H54 (cell line): ENCODE measurements at places on chromosomes 4 and X.

GRCh38 chr4:169334335-169334734 lies 63.6 kb upstream of the SH3RF1 start:
- no peak for DNase-seq

DNA sequence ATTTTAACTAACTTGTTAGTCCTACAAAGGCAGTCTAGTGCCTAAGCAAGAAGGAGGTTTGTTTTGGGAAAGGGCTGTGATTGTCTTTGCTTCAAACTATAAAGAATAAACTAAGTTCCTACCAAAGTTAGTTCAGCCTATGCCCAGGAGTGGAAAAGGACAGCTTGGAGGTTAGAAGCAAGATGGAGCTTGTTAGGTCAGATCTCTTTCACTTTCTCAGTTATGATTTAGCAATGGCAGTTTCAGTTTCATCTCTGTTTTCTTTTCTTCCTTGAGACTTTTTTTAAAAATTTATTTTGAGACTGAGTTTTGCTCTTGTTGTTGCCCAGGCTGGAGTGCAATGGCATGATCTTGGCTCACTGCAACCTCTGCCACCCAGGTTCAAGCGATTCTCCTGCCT lies 82.9 kb upstream of the NLGN4X start:
- no peak for DNase-seq

- no peak for DNase-seq
These were observed 65.4 kb downstream of the ANKRD17 start for GRCh38 chr4:73193155-73193554.

DNA sequence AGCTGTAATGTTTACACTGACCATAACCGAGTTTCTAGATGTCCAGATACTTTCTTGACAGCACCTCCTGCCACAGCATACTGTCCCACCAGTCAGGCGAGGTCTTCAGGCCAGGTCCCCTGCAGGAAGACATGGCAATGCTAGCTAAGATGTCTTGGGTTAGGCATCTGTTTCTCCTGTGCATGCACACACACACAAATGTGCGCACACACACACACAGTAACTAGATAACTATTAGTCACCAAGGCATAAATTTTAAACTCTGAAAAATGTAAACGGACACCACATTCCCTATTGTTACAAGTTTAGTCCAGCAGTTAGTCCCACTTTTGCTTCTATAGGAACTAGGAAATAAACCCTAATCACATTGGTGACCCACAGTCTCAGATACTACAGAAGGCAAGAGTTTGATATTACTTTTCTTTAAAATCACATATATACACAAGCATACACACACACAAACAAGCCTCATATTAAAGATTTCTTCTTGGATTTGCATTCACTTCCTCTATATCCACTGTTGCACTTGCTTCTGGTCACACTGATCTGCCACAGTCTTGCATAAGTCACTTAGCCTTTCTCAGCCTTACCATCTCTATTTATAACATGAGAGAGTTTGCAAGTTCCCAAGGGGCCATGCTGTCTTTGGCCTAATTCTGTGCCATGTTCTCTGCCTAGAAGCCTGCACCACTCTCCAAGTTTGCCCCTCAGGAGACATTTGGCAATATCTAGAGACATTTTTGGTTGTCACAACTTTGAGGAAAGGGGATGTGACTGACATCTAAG lies 32.2 kb downstream of the IL21 start:
- DNase-seq = no peak

- peak; percentile 61 for DNase-seq
These were observed 2.2 kb downstream of the TREX2 start for GRCh38 chrX:153443476-153444332.

- no peak for DNase-seq
These were observed 148.9 kb upstream of the JADE1 start for GRCh38 chr4:128660361-128661215.

GRCh38 chr4:40394236-40394635 lies 59.1 kb downstream of the CHRNA9 start:
- no peak for DNase-seq

DNA sequence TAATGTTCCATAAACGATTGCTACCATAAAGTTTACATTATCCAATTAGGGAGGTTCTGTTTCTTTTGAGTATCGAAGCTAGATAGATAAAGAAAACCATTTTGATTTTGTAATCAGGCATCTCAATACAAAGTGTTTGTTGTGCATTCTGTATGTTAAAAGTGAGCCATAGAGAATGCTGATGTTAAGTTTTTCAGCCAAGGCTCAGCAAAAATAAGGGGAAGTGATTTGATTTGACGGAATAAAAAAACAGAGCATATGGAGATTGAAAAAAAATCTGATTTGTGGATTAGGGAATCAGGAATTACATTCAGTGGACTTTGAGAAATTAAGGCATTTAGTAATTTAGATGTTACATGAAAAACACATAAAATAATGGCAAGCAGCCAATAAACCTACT lies 314.8 kb downstream of the PPP3CA start:
- no peak for DNase-seq

GRCh38 chr4:155978810-155979209 lies 25.1 kb upstream of the CTSO start:
- no peak for DNase-seq

DNA sequence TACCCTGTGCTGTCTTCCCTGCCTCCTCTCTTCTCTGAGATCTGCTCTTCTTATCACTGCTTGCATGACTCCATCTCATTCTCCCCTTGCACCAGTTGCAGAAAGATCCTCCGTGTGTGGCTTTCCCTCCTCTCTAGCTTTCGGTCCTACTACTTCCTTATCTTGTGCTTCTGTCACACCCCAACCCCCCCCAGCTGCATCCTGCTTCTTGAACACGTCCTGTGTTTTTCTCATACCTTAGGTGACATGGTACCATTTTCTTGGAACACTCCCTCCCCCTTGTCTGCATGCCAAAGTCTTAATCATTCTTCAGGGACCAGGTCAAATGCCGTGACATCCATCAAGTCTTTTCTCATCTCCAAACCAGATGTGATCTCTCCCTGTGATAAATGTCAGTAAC lies 46.4 kb downstream of the FHL1 start:
- no peak for DNase-seq

- DNase-seq = no peak
These were observed 66.5 kb downstream of the SHROOM4 start for GRCh38 chrX:50747471-50747900.

DNA sequence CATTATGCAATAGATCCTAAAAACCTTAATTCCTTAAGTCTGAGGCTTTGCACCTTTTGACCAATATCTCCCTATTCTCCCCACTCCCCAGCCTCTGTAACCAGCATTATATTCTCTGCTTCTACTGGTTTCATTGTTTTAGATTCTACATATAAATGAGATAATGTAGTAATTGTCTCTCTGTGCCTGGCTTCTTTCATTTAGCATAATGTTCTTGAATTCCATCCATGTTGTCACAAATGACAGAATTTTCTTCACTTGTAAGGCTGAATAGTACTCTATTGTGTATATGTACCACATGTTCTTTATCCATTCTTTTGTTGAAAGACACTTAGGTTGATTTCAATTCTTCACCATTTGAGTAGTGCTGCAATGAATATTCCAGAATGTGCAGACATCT lies 66.0 kb downstream of the MAGEC1 start:
- no peak for DNase-seq

DNA sequence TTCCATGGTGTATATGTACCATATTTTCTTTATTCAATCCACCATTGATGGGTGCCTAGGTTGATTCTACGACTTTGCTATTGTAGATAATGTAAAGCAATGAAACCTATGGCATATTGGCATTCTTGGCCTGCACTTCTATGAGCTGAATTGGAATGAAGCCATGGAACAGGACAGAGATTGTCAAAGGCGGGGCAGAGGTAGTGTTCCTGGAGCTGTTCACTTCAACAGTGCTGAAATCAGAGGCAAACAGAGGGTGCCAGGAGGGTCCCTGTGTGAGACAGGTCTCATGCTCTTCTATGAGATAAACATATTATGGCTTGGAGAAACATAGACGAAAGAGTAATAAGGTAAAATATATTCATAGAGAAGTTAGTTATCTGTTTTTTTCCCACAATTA lies 342.6 kb upstream of the VCX start:
- no peak for DNase-seq

DNA sequence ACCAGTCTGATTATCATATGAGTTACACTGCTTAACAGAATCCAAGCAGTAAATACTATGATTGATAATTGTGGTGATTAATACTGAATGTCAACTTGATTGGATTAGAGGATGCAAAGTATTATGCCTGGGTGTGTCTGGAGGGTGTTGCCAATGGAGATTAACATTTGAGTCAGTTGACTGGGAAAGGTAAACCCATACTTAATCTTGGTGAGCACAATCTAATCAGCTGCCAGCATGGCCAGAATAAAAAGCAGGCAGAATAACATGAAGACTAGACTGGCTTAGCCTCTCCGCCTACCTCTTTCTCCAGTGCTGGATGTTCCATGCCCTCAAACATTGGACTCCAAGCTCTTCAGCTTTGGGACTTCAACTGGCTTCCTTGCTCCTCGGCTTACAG lies 961.3 kb downstream of the ADGRL3 start:
- DNase-seq = no peak

GRCh38 chr4:153116291-153116680 lies 88.0 kb upstream of the TRIM2 start:
- DNase-seq = no peak

DNA sequence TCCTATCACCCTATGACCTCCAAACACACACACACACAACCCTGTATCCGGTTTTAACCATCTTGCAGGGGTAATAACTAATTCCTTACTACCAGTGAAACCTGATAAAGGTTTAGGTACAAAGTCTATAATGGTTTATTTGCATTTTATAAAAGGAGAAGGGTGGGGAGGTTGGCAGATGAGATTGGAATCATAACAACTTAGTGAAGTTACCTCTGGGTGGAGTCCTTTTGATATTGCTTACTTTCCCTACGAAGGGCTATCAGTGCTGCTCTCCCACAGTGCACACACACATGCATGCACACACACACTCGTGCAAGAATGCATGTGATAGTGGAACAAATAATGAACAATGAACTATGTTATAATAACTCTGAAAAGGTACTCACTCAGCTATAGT lies 56.1 kb downstream of the CCSER1 start:
- DNase-seq = no peak
